Smooth muscle cell of trachea (primary cell): ENCODE measurements at places on chromosomes 6 and 20. TPM values are rescaled to one million over a fixed set of nuclear protein-coding genes. Genes with fewer than 3 reads are reported as not detected.

The DDO gene
- 0.29 and 0.66 TPM in 2 replicates for total RNA-seq

The TRAPPC3L gene
- 0.15 and 0.17 TPM in 2 replicates for total RNA-seq

The KIF25 gene
- not detected in 2 replicates for total RNA-seq

The PCSK2 gene
- 0.17 TPM in 1 of 2 replicates, not detected in the other for total RNA-seq

The THBS2 gene
- total RNA-seq, result 141 and 254 TPM in 2 replicates

The HLA-DPA1 gene
- 1.7 and 2.8 TPM in 2 replicates for total RNA-seq

The FILIP1 gene
- total RNA-seq, result 0.29 and 0.83 TPM in 2 replicates

The DYNLT2 gene
- total RNA-seq, result 0.99 and 1.5 TPM in 2 replicates

The VSX1 gene
- total RNA-seq, result not detected in 2 replicates

The SLC52A3 gene
- total RNA-seq, result not detected in 2 replicates

The LY6G5C gene
- total RNA-seq, result 0.66 and 0.73 TPM in 2 replicates

The TFAP2C gene
- total RNA-seq, result not detected in 2 replicates

The ALDH8A1 gene
- 0.33 and 2.0 TPM in 2 replicates for total RNA-seq

The BHLHE23 gene
- not detected in 2 replicates for total RNA-seq

The SLC25A27 gene
- total RNA-seq, result 8.4 and 9.9 TPM in 2 replicates

The ZNF292 gene
- total RNA-seq, result 30.1 and 34.9 TPM in 2 replicates

The CDSN gene
- not detected in 2 replicates for total RNA-seq

The RPP21 gene
- total RNA-seq, result 27.9 and 52.3 TPM in 2 replicates

The CLPSL2 gene
- total RNA-seq, result not detected in 2 replicates

The PRDM1 gene
- total RNA-seq, result 2.8 and 5.2 TPM in 2 replicates

The C6orf141 gene
- 0.17 and 1.3 TPM in 2 replicates for total RNA-seq

The SMIM26 gene
- 52.9 and 93.4 TPM in 2 replicates for total RNA-seq

The CLVS2 gene
- total RNA-seq, result under 0.01 TPM in 1 of 2 replicates, not detected in the other

The PRL gene
- total RNA-seq, result not detected in 2 replicates

The SOX18 gene
- 0.29 TPM in 1 of 2 replicates, not detected in the other for total RNA-seq

The VWA7 gene
- 0.50 and 1.2 TPM in 2 replicates for total RNA-seq

The GRM1 gene
- under 0.01 TPM in 2 replicates for total RNA-seq

The NR2E1 gene
- not detected in 2 replicates for total RNA-seq
